ENCODE measurements at places on chromosomes 12 and 14. TPM values are rescaled to one million over a fixed set of nuclear protein-coding genes. Genes with fewer than 3 reads are reported as not detected.
A peak's percentile ranks its signal among the peaks of the same experiment; 100 is the strongest.

DNA sequence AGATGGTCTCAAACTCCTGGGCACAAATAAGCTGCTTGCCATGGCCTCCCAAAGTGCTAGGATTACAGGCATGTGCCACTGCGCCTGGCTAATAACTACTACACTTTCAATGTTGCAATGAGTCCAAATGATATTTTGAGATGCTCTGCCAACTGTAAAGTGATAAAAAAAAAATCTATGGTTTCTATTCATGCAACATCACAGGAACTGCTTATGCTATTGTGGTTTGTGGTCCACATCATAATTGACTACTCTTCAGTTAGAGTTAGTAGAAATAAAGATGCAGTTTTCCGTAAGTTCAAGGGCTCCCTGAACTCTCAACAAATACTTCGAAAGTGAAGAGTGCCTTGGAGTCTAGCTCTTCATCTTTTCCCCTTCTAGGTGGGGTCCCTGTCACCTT, 239.4 kb downstream of the C12orf75 start:
- DNase-seq, result no peak

- DNase-seq, result no peak
These were observed 7.3 kb downstream of the FKBP11 start for GRCh38 chr12:48917857-48918537.

- no peak for DNase-seq
These were observed 427.5 kb downstream of the SNAPC1 start for GRCh38 chr14:62189698-62190097.

- no peak for DNase-seq
These were observed 23.4 kb upstream of the PRIMA1 start for GRCh38 chr14:93811676-93812075.

DNA sequence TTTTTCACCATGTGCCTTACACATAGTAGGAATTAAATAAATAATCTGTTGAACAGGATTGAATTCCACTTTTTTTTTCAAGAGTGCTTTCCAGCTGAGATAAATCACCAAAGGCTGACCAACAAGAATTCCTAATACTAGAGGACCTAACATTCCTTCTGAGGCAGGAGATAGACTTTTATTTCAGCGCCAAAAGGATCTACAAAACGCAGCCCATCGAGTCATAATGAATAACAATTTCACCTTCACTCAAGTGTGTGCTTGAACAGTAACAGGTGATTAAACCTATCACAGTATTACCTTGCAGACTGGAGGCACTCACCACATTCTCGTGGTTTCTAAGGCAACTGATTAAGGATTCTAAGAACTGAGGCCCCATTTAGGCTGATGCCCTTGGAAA, 224.3 kb upstream of the ATP2B1 start:
- DNase-seq, result no peak

- DNase-seq, result peak; percentile 77
These were observed 226.1 kb upstream of the DIO3 start for GRCh38 chr14:101335061-101335661.

DNA sequence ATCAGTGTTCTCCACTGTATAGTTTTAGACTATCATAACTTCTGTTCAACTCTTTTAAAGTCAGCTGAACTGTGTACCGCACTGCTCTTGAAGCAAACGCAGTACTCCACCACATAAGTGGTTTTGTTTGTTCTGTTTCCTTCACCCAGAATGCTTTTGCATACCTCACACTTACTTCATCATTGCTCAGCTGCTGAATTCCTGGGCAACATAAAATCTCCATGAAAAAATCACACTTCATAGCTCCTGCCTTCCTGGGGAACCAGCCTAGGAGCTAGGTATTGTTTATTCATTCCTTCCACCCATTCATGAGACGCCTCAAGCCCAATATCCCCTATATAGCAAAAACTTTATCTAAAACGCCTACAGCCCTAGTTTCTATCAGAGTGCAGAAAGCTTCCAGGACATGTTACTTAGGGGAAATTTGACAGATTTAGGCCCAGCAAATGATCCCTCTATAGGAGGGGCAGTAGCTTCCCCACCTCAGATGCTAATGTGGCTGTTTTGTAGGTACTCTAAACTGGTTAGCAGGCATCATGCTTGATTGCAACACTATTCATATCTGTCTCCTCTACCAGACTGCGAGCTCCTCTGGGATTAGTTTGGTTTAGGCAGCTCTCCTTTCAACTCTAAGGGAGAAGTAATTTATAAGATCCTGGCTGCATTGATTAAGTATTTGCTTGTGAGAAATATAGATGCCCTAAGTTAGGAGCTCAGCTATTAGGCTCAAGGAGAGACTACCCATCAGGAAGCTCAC, 44.5 kb downstream of the LRRC9 start:
- no peak for DNase-seq

- DNase-seq, result no peak
These were observed 8.5 kb upstream of the BICD1 start for GRCh38 chr12:32098112-32098511.

- DNase-seq, result no peak
These were observed 52.6 kb upstream of the NID2 start for GRCh38 chr14:52121441-52121840.

DNA sequence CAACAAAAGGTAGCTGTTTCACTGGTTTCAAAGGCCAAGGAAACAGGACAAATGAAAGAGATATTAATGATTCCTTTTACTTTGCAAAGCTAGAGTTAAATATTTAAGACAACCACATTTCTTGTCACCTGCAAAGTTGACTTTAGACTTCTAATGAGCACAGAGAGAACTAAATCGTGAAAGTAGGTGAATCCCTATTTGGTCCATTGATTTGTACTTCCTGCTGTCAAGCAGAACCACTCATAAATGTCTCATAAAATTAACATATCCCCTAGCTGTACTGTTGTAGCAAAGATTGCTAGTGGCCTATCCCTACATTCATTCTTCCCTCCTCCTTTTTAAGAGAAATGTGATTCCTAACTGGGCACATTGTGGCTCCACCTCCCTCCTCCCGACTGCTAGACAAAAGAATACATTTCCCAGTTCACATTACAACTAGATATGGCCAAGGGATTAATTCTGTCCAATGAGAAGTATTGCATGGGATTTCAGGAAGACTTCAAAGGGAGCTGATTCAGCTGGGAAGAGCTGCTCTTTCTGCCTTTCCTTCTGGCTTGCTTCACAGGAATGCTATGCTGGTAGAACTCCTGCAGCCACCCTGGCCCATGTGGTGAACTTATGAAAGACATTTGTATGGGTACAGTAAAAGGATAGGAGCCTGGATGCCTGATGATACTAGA, 227.5 kb upstream of the ABCD2 start:
- no peak for DNase-seq

DNA sequence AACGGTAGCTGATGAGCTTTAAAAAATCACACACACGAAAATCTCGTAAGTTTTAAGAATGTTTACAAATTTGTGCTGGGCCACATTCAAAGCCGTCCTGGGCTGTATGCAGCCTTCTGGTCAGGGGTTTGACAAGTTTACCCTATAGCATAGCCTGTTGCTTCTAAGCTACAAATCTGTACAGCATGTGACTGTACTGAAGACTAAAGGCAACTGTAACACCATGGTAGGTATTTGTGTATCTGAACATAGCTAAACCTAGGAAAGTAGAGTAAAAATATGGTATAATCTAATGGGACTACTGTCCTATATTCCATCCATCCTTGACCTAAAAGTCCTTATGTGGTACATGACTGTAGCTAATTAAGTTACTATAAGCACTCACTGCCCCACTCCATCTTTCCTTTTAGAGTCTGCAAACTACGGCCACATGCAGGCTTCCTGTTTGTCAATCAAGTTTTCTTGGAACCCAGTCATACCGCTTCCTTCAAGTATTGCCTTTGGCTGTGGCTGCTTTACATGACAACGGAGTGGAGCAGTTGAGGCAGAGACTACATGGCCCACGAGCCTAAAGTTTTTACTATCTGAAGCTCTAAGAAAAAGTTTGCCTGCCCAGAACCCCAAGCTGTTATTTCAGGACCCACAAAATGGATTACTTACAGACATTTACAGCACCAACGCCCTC, 18.5 kb downstream of the KRT7 start:
- peak; percentile 22 for DNase-seq

- DNase-seq, result no peak
These were observed 7.5 kb downstream of the APPL2 start for GRCh38 chr12:105228494-105228893.

GRCh38 chr14:28577711-28578131, 188.9 kb upstream of the FOXG1 start:
- DNase-seq, result no peak

DNA sequence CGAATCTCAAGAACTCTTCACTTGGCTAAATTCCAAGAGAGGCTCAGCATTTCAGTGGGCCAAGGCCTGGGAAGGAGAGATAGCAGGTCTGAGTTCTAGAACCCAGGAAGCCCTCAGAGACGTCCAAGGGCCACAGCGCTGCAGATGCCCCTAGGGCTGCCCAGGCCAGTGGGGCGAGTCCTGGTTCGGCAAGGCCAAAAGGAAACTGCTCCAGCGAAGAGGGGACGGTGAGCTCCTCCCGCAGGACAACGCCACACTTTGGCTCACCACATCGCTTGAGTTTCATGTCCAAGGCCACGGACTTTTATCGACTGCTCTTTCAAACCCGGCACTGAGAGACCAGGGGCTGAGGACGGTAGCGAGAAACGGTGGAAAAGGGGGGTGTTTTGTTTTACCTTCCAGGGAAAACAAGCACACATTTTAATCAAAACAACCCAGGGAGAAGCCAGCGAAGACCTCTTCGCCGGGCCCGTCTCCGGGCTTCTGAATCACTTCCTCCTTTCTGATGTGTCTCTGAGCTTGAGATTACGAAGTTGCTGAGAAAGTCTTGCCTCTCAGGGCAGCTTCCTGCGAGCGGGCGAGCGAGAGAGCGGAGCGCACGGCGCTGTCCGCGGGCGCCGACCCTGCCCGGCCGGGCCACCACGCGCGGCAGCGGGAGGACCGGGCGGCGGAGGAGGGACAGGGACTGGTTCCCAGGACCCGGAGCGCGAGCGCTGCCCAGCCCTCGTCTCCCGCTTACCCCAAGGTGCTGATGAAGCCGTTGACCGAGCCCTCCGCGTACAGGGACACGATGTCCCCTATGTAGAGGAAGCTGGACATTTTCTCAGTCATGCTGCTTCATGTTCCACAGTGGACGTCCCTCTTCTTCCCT, 808 bp downstream of the ITPR2 start:
- peak; percentile 88 for DNase-seq

DNA sequence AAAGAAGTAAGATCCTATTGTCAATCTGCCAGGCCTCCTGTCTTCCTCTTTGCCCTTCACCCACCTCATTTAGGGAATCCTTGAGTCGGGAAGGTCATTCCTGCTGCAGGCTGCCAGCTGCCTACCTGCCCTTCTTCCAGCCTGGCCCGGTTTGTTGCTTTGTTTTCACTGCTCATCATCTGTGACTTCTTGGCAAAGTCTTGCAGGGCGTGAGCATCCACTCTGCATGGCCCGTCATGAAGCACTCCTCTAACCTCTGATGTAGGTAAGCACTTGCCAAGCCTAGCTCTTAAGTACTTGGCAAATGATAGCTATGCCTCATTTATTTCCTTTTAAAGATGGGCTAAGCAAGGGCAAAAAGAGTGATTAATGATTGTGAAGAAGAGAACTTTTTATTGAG, 192.8 kb downstream of the NRXN3 start:
- no peak for DNase-seq

DNA sequence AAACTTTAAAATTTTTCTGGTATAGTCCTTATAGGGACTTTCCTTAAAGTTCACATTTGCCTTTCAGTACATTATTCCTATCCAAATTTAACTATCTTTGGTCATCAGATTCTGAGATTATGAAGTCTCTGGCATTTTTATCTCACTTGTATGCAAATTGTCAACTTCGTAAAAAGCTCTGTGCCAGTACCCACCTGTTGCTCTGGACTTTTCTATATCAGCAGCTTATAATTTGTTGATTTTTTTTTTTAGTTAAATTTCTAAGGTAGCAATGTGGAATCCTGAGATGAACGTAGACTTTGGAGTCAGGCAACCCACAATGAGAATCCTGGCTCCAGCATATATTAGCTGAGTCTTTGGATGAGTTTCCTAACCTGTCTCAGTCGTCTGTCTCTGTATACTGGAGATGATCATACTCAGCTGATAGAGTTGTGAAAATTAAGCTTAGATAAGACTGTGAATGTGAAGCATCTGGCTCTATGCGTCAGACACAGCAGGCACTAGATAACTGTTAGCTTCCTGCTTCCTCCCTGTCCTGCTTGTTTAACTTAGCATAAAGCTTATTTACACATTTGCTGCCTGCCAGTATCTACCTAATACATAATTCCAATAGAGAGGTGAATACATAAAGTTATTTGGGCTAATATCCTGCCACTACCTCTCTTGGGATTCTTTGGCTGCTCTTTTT, 59.8 kb downstream of the MARK3 start:
- no peak for DNase-seq

DNA sequence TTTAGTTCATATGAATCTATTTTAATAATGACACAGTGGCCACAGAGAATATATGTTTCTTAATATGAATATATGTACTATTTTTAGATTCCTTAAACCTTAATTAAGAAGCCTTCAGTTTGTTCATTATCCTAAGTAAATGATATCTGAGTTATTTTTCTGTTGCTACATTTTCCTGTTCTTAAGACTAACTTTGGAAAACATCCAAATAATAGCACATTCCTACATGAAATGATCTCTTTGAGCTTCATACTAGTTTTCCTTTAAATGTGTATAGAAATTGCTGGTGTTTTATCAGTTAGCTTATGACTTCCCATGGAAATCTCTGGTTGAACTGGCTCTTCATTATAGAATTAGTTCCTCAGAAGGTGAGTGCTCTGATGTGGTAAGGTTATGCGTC, 72.1 kb downstream of the POLR3B start:
- no peak for DNase-seq

Gene AHNAK2
- 81.9 TPM for total RNA-seq

Gene KLHL33
- total RNA-seq, result 0.41 TPM

Gene DCAF5
- 42.1 TPM for total RNA-seq

Gene ENDOU
- total RNA-seq, result 0.36 TPM

Gene TMBIM4
- total RNA-seq, result 164 TPM

Gene CMA1
- 1.4 TPM for total RNA-seq

Gene BIN2
- 2.6 TPM for total RNA-seq

Gene COX8C
- not detected for total RNA-seq

Gene KRT77
- total RNA-seq, result not detected

Gene FITM1
- total RNA-seq, result not detected

Gene GPR84
- total RNA-seq, result not detected

Gene SYCP3
- not detected for total RNA-seq

Gene AQP2
- not detected for total RNA-seq

Gene SLCO1B1
- not detected for total RNA-seq

Gene TMEM117
- 17.5 TPM for total RNA-seq

Gene CLEC2A
- not detected for total RNA-seq

Gene ALDH2
- 126 TPM for total RNA-seq
